Skeletal muscle tissue (tissue), 5 donors: ENCODE measurements at places on chromosomes 2 and 18. TPM values are rescaled to one million over a fixed set of nuclear protein-coding genes. Genes with fewer than 3 reads are reported as not detected.

The MYO3B gene
- under 0.01 TPM for total RNA-seq

The GAREM1 gene
- 5.2 TPM for total RNA-seq

The PXDN gene
- 106 TPM for total RNA-seq

The MGAT5 gene
- 37.6 TPM for total RNA-seq

The HOXD9 gene
- 5.7 TPM for total RNA-seq

The FHOD3 gene
- total RNA-seq = 15.7 TPM

The TUBA4B gene
- not detected for total RNA-seq

The TEX44 gene
- total RNA-seq = not detected

The FECH gene
- 50.6 TPM for total RNA-seq

The MXD1 gene
- 2.1 TPM for total RNA-seq

The ZC3H6 gene
- total RNA-seq = 4.7 TPM

The SPP2 gene
- total RNA-seq = not detected

The HAAO gene
- 4.2 TPM for total RNA-seq

The LONRF2 gene
- 1.0 TPM for total RNA-seq

The CENPA gene
- total RNA-seq = 2.6 TPM

The PIGN gene
- 48.0 TPM for total RNA-seq

The GFPT1 gene
- 30.8 TPM for total RNA-seq

The PNO1 gene
- 11.0 TPM for total RNA-seq
